ENCODE measurements at places on chromosomes 13 and 19.

GRCh38 chr13:24747248-24748060 lies 16.5 kb upstream of the RNF17 start:
- peak; percentile 65 for DNase-seq

- no peak for DNase-seq
These were observed 354.4 kb downstream of the KCNRG start for GRCh38 chr13:50369646-50370045.

- peak; percentile 46 for DNase-seq
These were observed 120.8 kb upstream of the ZNF507 start for GRCh38 chr19:32224371-32225244.

- DNase-seq = peak; percentile 48
These were observed 13.8 kb downstream of the SH2D3A start for GRCh38 chr19:6753178-6754031.

- no peak for DNase-seq
These were observed 2.0 kb downstream of the GGN start for GRCh38 chr19:38385804-38386257.

DNA sequence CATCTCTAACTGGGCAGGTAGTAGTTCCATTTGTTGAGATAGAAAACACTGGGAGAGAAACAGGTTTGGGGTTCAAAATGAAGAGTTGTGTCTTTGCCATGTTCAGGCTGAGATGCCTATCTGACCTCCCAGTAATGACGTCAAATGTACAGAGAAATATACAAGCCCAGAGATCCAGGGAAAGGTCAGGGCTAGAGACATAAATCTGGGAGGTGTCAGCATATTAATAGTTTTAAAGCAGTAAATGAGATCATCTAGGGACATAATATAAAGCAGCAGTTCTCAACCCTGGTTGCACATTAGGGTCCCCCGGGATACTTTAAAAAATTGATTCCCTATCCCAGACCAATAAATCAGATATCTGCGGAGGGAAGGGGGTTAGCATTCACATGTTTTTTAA lies 501.5 kb downstream of the UQCRFS1 start:
- DNase-seq = no peak

DNA sequence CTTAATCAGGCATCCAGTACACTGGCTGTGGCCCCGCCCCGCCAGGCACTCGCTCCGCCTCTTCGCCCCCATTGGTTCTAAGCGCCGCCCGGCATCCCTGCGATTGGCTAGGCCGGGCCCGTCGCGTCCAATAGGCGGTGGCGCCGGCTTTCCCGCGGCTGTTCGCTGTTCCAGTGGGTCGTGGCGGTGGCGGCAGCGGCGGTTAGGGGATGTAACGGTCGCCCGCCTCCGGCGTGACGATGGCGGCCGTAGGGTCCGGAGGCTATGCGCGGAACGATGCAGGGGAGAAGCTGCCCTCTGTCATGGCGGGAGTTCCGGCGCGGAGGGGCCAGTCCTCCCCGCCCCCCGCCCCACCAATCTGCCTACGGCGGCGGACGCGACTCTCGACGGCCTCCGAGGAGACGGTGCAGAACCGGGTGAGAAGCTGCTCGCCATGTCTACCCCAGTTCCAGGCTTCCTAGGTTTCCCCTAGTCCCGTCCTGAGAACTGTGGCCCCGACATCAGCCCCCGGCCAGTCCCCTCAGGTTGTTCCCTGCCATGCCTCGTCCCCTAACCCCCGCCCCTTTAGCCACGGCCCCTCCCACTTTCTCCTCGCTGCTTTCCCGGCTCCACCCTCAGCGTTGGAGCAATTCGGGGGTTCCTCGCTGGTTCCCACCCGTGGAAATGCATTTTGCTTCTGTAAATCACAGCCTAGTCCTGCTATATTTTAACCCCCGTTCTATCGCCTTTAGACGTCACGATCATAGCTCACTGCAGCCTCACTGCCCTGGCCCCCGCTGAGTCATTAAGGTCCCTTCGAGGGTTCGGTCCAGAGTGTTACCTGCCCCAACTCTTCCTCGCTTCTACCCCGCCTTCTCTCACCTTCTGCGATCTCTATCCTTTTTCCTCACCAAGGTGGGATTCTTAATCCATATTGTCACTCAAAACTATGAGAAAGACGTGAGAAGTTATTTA lies at the start of gene WDR62:
Gene WDR62, plus strand, starts transcription at position 165 of the 954 bp plus-strand sequence. Its CDS starts 75 bp downstream, at position 240.
- DNase-seq = no peak

GRCh38 chr19:45496349-45496953 lies 396 bp downstream of the RTN2 start:
- DNase-seq = peak; percentile 39

Data from brain (organoid and tissue), 16 donors.